ENCODE measurements at places on chromosomes 6 and 20.
A peak's percentile ranks its signal among the peaks of the same experiment; 100 is the strongest.

DNA sequence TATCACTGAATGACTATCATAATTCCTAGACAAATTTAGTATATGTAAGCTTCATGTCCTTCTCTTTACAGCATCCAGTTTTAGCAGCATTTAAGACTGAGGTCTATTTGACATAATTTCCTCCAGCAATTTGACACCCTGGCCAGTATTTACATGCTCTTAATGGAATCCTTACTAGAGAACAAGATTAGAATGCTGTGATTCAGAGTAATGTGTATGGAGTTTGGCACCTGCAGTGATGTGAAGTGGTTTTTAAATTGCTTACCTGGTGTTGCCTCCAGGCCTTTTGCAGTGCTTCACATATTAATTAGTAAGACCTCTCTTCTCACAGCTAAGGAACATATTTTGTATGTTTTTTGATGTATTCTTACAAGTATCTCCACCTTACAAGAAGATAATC is 9.8 kb downstream of the NKX2-4 start:
- no peak for DNase-seq

- DNase-seq = no peak
Observed at GRCh38 chr20:47720636-47721427, 64.4 kb downstream of the SULF2 start.

DNA sequence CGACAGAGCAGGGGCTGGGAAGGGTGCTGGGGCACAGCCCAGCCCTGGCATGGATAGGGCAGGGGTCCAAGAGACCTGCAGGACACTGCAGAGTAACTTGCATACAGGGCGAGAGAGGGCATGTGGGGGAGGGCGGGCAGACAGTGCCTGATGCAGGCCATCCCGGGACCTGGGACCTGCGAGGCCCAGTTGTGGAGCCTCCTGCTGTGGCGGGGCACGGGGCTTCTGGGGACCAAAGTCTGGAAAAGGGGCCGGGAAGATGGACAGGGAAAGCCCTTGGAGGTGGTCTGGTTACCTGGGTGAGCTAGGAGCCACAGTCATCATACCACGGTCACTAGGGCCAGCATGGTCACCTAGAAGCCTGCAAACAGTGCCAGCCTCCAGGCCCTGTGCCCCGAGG is 412 bp upstream of the TUBB1 start:
- DNase-seq = no peak

DNA sequence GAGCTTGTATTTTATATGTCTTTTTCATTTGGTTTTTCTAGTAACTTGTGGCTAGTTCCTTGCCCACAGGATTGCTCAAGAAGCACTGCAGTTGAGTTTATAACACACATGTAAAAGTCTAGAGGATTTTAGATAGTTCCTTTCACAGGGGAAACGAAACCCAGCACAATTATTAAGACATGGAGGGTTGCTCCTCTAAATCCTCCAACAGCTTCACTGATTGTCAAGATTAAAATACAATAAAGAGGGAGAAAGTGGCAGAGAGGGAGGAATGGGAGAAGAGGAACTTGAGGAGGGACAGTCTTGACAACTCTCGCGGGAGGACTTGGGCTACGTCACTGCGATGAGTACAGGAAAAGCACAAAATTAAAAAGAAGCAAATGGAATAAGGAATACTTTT is 9.7 kb upstream of the TBC1D7 start:
- DNase-seq = peak; percentile 64

- DNase-seq = no peak
Observed at GRCh38 chr6:15265787-15266186, 19.9 kb downstream of the JARID2 start.

GRCh38 chr20:32585011-32585585 is at the start of gene NOL4L:
TSS of gene NOL4L (minus strand) at chr20:32585333. CDS start at chr20:32584890, 443 bp downstream.
- peak; percentile 70 for DNase-seq

DNA sequence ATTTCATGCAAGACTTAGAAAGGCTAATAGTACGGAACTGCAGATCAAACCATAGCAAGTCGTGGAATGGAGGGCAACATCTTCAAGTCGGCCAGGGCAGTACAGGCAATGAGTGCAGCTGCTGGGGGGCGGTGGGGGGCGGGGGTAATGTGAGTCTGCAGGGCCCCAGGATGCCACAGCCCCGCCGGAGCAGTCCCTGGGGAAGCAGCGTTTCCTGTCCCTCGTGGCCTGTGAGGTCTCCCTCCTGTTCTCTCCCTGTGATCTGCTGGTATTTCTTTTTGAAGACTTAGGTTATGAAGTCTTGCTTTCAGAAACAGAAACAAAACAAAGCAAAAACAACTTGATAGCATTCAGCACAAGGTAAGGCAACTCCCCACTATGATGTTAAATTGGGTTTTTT is 351.9 kb downstream of the FOXA2 start:
- no peak for DNase-seq

DNA sequence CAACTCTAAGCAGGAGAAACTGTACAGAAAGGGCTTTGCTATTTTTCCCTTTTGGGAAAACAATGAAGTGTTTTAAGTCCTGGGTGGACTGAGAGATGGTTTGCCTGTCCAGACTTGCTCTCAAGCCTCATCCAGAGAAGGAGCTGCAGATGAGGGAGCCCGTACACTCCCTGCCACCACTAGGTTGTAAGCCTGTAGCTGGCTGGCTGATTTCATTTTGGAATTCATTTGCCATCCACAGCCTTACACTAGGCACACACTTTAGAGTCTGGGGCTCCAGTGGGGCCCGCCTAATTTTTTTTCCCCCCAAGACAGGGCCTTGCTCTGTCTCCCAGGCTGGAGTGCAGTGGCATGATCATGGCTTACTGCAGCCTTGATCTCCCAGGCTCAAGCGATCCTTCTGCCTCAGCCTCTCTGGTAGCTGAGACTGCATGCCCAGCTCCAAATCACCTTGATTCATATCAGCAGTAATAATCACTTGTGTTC is 28.4 kb downstream of the POFUT1 start:
- no peak for DNase-seq

DNA sequence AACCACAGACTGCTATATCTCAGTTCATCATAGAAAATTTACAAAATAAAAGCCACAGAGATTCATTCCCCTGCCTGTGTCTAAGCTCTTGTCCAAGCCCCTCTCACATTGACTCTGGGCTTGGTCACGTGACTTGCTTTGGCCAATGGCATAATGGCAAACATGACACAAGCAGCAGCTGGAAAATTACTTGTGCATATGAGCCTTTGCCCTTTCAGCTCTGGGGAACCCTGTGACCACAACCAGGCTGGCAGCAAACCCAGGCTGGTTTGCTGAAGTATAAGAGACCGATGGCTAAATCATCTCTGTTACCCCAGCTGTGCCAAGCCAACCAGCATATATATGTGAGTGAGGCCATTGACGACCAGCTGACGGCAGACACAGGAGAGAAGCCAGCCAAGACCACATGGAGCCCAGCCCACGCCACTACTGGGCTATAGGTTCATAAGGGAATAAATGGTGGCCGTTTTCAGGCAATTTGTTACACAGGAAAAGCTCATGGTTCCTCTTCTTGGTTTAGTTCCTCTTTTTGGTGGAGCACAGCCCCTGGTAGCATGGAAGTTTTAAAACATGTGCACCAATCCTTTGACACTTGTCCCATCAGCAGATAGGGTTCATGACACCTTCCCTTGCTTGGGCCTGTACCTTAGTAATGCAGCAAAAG is 31.8 kb upstream of the RSPO4 start:
- peak; percentile 61 for DNase-seq

GRCh38 chr6:139452148-139452876 is 77.9 kb upstream of the CITED2 start:
- DNase-seq = no peak

- no peak for DNase-seq
Observed at GRCh38 chr6:102798636-102799035, 1405.1 kb downstream of the GRIK2 start.

DNA sequence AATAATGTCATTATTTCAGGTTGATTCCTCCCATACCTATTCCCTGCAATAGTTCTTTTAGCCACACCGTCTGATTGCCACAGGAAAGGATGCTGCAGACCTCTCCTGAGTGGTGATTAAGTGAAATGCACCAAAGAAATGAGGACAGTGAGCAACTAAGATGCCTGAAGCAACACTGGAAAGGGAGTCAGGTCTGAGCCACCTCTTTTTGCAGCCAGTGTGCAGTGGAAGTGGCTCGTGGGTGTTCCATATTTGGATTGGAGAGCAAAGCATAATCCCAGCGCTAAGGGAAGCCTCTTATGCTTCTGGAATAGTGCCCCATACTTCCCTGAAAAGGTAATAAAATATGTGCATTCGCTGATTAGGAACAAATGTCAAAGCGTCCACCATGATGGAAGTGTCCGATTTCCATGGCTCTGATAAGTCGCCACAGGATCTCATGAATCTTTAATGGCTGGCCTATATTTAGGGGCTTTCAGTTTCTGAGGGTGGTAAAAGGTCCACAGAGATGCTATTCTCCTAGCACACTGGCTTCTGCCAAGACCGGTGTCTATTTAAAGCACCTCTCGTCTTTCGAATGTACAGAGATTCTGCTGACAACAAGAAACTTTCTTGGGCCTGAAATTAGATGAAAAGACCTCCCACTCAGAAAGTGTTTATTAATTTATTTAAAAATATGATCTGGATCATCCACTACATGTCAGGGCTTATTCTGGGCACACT is 253.9 kb downstream of the SLC24A3 start:
- no peak for DNase-seq

GRCh38 chr6:12748411-12748810 is 31.8 kb downstream of the PHACTR1 start:
- DNase-seq = no peak

DNA sequence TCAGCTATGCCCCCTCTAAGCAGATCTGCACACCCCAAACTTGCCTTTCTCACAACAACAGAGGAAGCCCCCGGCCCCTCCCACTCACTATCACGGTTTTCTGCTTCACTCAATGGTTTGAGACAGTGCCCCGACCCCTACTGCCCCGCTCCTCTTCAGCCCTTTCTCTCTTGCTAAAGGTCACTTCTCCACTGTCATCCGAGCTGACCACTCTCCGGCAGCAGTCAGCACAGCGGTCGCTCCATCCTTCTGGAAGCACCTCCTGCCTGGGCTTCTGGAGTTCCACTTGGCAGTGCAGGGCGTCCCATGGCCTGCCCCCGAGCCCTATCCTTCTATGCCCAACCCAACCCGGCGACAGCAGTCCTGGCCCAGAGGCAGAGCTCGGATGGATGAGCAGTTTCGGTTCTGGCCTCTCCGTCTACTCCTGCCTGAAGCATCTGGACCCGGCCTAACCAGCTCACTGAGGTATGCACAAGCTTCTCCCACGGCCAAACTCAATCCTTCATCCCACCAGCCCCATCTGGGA is 4.1 kb downstream of the CTSZ start:
- no peak for DNase-seq

GRCh38 chr6:139473231-139473701 is 98.8 kb upstream of the CITED2 start:
- peak; percentile 63 for DNase-seq

DNA sequence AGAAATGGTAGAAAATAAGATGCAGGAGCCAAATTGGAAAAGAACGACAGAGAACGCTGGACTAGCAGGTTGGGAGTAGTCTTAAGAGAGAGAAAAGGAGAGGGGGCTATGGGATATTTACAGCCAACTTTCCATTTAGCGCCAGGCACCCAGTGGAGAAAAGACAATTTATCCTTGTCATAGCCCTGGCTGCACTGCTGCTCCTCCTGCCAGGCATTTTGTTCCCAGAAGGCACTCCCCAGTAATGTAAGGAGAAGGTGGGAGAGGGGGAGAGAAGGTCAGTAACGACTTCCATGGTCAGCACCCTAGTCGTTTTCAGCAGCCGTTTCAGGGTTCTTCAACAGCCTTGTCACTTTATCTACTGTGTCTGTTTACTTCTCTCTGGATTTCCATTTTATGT is 159.0 kb downstream of the TRMT11 start:
- DNase-seq = no peak

DNA sequence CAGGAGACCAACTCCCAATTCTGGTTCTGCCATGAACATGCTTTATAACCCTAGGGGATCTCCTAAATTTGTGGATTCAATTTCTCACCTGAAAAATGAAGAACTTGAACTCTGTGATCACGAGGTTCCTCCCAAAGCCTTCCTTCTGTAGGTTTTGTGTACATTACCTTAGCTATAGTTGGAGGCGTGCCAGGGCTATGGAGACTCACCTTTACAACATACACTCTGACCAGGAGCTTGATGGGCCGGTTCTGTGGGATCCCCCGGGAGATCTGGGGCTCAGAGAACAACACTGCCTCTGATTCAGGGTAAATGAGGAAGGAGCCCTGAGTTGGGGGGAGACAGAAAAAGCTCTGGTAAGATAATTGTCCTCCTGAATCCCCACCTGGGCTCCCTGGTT is 34.1 kb downstream of the ERGIC3 start:
- no peak for DNase-seq

- no peak for DNase-seq
Observed at GRCh38 chr6:133377219-133377618, 136.1 kb downstream of the EYA4 start.

DNA sequence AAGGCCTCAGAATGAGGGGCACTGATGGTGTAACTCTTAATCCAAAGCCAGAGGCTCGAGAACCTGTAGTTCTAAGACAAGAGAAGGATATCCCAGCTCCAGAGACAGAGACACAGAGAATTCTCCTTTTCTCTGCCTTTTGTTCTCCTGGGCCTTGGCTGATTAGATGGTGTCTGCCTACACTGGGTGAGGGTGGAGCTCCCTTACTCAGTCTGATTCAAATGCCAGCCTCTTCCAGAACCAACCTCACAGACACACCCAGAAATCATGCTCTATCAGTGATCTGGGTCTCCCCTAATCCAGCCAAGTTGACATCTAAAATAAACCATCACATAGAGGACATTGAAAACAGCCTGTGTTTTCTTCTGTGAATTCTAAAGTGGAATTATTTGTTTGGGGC is 68.0 kb upstream of the SMIM28 start:
- peak; percentile 5 for DNase-seq

- no peak for DNase-seq
Observed at GRCh38 chr6:133326584-133326983, 85.4 kb downstream of the EYA4 start.

- DNase-seq = no peak
Observed at GRCh38 chr6:158761746-158762145, 57.4 kb downstream of the EZR start.

GRCh38 chr6:51655517-51655916 is 431.9 kb downstream of the PKHD1 start:
- no peak for DNase-seq

- no peak for DNase-seq
Observed at GRCh38 chr6:17455919-17456318, 62.5 kb downstream of the CAP2 start.

Data from hematopoietic multipotent progenitor cell treated with erythropoietin and hydrocortisone succinate and interleukin-3 and kit ligand, for 6 days (in vitro differentiated cells).